ENCODE measurements at places on chromosomes 1 and 21. TPM values are rescaled to one million over a fixed set of nuclear protein-coding genes. Genes with fewer than 3 reads are reported as not detected.

GRCh38 chr1:62991152-62991551 is 207.2 kb downstream of the ATG4C start:
- no peaks in the 10 kb centered on the region for H3K36me3 ChIP-seq
- no peak overlapping the region for H3K4me3 ChIP-seq
- no peak overlapping the region for H3K27ac ChIP-seq
- no peaks in the 10 kb centered on the region for H3K27me3 ChIP-seq

DNA sequence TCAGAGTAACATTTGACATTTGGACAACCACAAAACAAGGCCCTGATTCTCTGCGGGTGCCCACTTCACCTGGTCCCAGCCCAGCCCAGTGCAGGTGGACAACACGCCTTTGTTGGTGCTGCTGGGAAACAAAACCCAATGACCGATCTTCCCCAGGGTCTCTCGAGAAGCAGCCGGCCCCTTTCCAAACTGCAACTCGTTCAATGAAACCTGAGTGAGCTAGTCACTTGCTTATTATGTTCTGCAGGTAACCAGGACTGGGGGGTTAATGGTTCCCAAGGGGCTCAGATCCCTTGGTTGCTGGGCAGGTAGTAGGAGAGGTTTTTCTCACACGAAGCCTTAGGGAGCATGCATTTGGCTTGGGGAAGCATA is 42.9 kb downstream of the ABCG1 start:
- no peaks in the 10 kb centered on the region for H3K4me1 ChIP-seq
- no peaks in the 10 kb centered on the region for H3K36me3 ChIP-seq
- H3K27me3 ChIP-seq: no peaks in the 10 kb centered on the region
- DNase-seq: no peak

RHEX gene
- total RNA-seq: 0.53 TPM

DNA sequence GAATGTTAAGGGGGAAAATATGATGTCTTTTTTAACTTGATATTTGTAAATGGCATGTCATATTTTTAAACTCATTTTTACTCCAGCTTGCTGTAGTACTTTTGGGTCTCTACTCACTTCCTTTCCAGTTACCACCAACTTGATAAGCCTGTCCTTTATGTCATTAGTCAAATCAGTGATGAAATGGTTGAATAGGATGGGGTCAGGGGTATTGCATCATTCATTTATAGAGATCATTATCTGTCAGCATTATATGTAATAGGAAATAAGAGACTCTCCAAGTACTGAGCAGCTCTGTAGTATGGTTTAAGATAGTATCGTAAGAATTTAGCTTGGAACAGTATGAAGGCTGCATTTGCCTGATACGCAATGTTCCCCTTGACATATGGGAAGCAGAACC is 227.3 kb downstream of the BRINP3 start:
- no peak overlapping the region for H3K27ac ChIP-seq
- no peak for DNase-seq
- no peaks in the 10 kb centered on the region for H3K36me3 ChIP-seq
- no peaks in the 10 kb centered on the region for H3K27me3 ChIP-seq
- H3K4me3 ChIP-seq: no peak overlapping the region
- H3K4me1 ChIP-seq: no peaks in the 10 kb centered on the region

DNA sequence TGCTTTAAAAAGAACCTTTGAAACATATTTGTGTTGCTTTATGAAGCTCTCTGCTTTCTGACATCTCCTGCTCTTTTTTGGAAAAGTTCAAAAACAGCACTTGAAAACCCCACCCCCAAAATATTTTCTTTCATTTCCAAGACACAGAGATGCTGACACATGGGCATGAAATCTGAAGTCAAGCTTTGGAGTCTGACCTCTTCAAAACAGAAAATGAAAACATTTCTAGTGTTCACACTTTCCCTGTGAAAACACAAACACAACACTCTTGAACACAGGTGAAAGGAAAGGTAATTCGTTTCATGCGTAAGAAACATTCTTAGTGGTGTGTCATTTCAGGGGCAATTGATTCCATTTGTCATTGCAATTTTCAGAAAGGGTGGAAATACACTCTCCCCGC is 10.8 kb downstream of the NGF start:
- H3K36me3 ChIP-seq: no peaks in the 10 kb centered on the region
- no peak for DNase-seq
- H3K4me1 ChIP-seq: peaks cover 29% of the 10 kb centered on the region
- H3K4me3 ChIP-seq: no peak overlapping the region

- no peaks in the 10 kb centered on the region for H3K27me3 ChIP-seq
- no peak overlapping the region for H3K27ac ChIP-seq
- no peak overlapping the region for H3K4me3 ChIP-seq
- H3K36me3 ChIP-seq: no peaks in the 10 kb centered on the region
- no peaks in the 10 kb centered on the region for H3K4me1 ChIP-seq
Measured at GRCh38 chr1:240404286-240404685, 207.7 kb downstream of the GREM2 start.

NUAK2 gene
- total RNA-seq: 0.85 TPM

GRCh38 chr21:36321325-36322082 is 1.5 kb downstream of the MORC3 start:
- DNase-seq: no peak
- no peaks in the 10 kb centered on the region for H3K27me3 ChIP-seq
- peak overlapping the region; percentile 91 for H3K4me3 ChIP-seq

SPATA45 gene
- total RNA-seq: not detected

TMEM269 gene
- total RNA-seq: not detected

GRCh38 chr1:27438621-27439061 is 46.2 kb downstream of the GPR3 start:
- no peak for DNase-seq
- H3K27me3 ChIP-seq: no peaks in the 10 kb centered on the region
- H3K36me3 ChIP-seq: peaks cover 5% of the 10 kb centered on the region
- H3K27ac ChIP-seq: peak overlapping the region; percentile 85
- peaks cover 6% of the 10 kb centered on the region for H3K4me1 ChIP-seq
- no peak overlapping the region for H3K4me3 ChIP-seq

DNA sequence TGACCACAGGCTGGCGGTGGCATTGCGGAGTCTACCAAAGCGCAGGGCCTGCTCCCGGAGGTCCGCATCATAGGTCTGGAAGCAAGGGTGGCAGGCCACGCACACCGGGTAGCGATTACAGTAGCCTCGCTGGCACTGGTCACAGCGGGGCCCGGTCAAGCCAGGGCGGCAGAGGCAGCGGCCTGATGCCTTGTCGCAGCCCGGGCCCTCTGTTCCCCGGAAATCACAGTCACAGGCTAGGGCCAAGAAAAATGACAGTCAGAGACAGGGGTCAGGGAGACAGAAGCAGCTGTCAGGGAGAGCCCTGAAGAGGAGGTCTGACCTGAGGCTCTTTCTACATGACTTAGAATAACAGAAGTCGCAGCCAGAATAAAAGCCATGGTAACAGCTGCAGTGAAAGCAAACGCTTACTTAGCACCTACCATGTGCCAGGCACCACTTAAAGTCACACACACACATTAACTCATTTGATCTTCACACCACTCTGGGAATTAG is 26.4 kb downstream of the LAMB3 start:
- H3K27ac ChIP-seq: no peak overlapping the region
- H3K4me1 ChIP-seq: peaks cover 19% of the 10 kb centered on the region
- no peak overlapping the region for H3K4me3 ChIP-seq
- no peaks in the 10 kb centered on the region for H3K27me3 ChIP-seq
- no peak for DNase-seq

DNA sequence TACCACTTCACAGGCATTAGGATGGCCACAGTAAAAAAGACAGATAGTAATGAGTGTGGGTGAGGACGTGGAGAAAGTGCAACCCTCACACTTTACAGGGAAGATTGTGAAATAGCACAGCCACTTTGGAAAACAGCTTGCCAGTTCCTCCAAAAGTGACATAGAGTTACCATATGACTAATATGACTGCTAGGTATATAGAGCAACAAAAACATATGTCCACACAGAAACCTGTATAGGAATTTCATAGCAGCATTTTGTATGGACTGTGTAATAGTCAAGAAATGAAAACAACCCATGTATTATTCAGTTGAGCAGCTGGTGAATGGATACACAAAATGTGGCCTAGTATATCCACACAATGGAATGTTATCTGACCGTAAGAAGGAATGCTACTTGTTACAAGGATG is 30.4 kb upstream of the LBR start:
- no peaks in the 10 kb centered on the region for H3K27me3 ChIP-seq
- no peaks in the 10 kb centered on the region for H3K36me3 ChIP-seq
- DNase-seq: no peak
- H3K4me1 ChIP-seq: peaks cover 5% of the 10 kb centered on the region
- no peak overlapping the region for H3K4me3 ChIP-seq

DNA sequence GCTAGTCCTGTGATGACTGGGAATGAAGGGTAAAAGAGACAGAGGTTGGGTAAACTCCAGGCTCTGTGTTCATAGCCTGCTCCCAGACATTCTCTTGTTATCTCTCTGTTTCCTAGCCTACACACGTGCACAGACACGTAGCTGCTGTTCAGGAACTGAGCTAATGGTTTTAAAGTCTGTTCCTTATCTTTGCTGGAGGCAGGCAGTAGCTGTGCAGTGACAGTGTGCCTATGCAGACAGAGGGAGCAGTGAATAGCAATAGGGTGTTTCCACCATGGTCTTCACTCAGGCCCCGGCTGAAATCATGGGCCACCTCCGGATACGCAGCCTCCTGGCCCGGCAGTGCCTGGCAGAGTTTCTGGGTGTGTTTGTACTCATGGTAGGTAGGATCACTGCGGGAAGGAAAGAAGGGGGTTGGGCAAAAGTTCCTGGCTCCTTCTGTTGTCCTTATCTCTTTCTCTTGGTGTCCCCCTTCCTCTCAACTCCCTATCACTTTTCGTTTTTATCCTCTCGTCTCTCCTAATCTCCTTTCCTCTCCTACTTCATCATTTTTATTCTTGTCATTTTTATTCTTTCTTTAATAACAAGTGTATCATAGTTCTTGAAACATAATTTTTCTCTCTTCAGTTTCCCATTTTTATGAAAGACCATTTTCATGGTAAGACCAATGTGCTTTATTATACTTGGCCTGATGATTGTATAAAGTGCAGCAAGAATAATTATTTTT is at the start of gene AQP10:
Gene AQP10, plus strand, starts transcription at position 212 of the 727 bp plus-strand sequence. Its CDS starts 63 bp downstream, at position 275.
- no peaks in the 10 kb centered on the region for H3K36me3 ChIP-seq
- H3K27me3 ChIP-seq: no peaks in the 10 kb centered on the region
- H3K4me3 ChIP-seq: no peak within 1 kb of the TSS

- H3K4me1 ChIP-seq: no peaks in the 10 kb centered on the region
- no peak within 1 kb of the TSS for H3K27ac ChIP-seq
- no peaks in the 10 kb centered on the region for H3K36me3 ChIP-seq
- H3K27me3 ChIP-seq: no peaks in the 10 kb centered on the region
- DNase-seq: no peak
- H3K4me3 ChIP-seq: no peak within 1 kb of the TSS
Measured at GRCh38 chr1:206946261-206946660, at the start of gene PIGR. Gene PIGR, minus strand, starts transcription at chr1:206946466. Its CDS starts 5,935 bp downstream, at chr1:206940531.

DNA sequence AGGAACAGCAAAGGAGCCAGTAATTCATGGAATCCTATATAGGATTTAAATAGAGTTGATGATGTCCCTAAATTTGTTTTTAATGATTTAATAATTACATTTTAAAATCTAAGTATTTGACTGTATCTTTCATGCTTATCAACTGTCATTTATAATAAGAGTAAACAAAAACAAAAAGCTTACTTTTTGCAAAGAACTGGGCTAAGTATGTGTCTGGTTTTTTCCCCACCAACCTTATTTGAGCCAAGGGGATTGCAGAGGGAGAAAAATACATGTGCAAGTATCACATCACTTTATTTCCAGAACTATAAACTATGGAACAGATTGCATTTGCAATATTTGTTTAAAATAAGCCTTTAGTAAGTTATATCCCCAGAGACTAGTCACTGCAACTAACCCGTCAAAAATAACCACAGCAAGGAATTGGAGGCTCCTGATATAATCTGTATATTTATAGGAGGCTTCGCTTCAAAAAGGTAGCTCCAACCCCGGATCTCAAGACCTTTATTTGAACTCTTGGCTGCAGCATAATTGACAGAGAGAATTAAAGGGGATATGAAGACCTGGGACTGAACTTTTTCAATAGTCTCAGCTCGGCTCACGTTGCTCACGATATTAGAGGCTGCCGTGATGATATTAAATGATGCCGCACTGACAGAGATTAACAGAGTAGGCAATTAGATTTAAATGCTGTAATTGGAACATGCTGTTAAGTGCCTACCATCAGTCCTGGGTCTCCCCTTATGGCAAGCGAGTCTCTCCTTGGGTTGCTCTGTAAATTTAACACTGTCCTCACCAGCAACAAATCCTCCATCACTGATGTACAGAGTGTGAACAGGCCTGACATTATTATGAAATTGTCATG is 329.1 kb upstream of the NFIA start:
- no peaks in the 10 kb centered on the region for H3K36me3 ChIP-seq
- H3K27me3 ChIP-seq: no peaks in the 10 kb centered on the region
- no peak overlapping the region for H3K27ac ChIP-seq
- no peak for DNase-seq
- no peaks in the 10 kb centered on the region for H3K4me1 ChIP-seq

PLEKHA6 gene
- 4.9 TPM for total RNA-seq

Measured in ascending aorta (tissue), 2 donors.